ENCODE measurements at places on chromosomes 3 and 15.

GRCh38 chr3:186964616-186965015, 34.3 kb downstream of the ST6GAL1 start:
- no peak for DNase-seq

DNA sequence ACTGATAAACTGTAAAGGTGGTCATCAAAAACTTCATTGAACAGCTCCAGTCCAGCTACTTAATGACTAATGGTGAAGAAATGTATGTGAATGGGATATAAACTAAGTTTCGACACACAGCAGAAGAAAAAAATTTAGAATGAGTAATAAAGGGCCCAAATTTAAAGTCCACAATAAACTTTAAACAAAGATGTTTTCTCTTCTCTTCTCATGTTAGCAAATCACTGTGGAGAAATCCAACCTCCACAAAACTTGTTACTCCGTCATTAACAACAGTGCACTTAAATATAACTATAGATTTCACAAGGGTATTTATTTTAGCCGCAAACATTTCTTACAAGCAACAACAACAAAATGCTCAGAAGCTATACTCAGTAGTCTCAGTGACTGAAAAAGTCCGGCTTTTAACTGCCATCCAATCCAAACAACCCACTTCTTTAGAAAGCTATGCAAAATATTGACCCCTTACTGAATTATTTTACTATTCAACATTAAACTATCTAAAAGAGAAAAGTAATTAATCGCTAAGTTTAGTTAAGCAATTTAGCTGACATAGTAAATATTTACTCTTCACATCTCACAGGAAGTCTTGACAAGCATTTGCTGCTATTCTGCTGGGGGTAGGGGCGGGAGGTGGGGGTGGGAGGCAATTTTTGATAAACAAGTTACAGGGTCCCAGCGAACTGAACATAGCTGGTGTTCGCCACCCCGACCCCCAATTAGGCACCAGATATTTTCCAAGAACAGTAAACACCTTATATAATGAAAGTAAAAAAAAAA, 2.4 kb downstream of the IGF2BP2 start:
- no peak for DNase-seq

DNA sequence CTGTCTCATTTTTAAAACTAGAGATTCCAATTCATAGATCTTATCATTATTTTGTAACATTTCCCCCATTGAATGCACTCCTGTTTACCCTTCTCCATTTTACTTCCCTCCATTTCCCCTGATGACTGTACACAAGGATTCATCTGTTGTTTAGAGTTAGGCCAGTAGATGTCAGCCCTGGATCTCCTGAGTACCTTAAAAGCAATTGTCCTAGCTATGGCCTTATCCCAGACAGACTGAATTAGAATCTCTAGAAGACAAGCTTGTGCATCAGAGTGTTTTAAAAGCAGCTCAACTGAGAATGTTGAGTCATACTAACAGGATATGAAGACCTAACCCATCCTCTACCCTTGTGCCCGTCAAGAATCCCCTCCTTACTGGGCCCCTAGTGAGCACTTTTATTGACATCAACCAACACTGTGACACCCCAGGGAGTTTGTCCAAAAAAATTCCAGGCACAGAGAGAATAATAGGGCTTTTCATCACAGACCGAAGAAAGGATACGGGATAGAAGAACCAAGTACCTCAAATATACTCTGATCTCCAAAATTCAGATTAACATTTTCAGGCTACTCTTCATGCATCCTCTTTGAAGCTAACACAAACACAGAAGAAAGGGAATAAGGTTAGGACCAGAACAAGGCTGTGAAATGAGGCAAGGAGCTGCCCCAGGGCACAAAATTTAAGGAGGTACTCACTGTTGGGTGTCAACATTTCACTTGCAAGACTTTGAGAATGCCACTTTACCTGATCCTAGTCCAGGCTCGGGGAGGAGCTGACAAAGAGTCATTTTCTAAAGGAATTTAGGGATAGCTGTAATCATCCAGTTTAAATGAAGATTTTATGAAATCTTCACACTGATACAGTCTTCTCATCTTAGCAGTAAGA, 17.1 kb downstream of the ZBED2 start:
- DNase-seq: no peak

- DNase-seq: no peak
Measured at GRCh38 chr15:95912728-95913127, 417.8 kb upstream of the NR2F2 start.

DNA sequence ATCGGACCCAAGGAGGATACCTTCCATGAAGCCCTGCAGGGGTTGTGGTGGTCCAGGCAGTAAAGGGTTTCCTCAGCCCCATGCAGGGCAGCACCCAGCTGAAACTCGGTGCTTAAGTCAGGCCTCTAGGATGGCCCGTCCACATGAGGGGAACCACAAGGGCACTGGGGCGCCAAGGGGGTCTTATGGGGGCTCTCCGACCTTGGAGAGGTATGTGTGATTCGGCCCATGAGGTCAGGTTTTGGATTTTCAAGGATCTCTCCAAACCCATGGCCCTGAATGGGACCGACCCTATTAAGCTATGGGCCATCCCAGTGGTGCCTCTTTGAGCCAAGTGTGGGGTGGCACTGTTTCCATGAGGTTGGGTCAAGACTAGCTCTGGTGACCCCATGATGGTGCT, 233.3 kb downstream of the SNRPN start:
- DNase-seq: no peak

DNA sequence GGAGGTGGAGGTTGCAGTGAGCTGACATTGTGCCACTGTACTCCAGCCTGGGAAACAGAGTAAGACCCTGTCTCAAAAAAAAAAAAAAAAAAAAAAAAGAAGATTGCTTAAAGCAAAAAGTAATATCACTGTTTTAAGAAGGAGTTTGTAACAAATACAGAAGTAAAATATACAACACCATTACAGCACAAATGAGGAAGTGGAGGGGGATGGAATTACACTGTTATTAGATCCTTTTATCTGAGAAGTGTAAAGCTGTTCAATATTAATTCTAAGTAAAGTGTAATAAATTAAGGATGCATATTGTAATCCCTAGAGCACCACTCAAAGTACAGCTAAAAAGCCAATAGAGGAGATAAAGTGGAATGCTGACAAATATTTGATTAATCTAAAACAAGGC, 47.0 kb upstream of the SNRPA1 start:
- DNase-seq: no peak

- no peak for DNase-seq
Measured at GRCh38 chr15:74573987-74574386, 33.0 kb downstream of the ARID3B start.

- no peak for DNase-seq
Measured at GRCh38 chr3:43448098-43448497, 161.8 kb downstream of the SNRK start.

DNA sequence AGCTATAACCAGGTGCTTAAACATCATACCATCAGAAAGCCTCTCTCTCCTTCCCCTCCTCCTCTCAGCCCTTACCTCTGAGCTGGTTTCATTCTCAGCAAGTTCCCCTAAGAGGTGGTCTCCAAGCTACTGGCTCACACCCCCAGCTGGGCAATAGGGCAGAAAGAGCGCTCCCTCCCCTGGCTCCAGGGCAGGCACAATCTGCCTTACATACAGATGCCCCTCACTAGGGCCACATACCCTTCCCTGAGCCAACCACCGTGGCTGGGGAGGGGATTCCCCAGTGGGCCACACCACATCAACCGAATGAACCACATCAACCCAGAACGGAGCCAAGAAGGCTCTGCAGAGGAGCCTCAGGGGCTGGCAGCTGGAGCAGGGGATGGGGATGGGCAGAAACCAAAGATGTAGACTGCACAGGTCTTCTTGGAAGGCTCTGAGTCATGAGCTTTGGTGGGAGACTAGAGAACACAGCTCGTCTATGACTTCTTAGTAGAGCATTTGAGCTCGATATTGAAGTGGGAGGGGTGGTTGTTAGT, 4.6 kb upstream of the FBLN2 start:
- DNase-seq: no peak

- no peak for DNase-seq
Measured at GRCh38 chr3:65979731-65980130, 59.0 kb downstream of the MAGI1 start.

DNA sequence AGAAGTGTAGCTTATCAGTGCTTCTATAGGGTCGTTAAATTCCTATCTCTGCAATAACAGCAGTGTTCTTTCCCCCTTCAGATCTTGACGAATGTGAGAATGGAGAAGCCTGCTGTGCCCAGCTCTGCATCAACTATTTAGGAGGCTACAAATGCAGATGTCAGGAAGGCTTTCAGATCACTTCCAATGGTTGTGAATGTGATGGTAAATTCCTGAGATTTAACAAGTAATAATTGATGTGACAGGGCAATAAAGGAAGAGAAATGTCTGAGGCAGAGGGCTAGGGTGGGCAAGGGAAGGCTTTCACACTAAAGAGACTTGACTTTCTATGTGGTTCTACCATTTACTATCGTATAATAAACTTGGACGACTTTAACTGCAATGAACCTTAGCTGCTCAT, 711.7 kb upstream of the GOLIM4 start:
- no peak for DNase-seq

DNA sequence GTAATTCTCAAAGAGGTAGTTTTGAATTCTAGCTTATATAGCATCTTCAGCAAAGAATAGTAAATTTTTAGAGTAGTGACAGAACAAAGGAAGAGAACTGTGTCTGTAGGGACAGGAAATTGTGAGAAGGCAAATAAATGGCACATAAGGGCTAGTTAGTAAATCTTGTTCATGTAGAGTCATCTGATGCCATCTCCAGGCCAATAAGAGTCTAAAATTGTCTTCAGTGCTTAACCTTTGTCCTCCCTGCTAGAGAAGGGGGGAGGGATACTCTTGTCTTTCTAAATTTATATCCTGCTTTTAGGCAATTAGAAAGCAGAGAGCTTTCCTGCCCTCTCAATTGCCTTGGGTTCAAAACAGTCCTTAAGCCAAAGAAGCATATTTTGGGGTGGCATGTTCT, 87.0 kb upstream of the DNAJC19 start:
- no peak for DNase-seq

- DNase-seq: no peak
Measured at GRCh38 chr3:22089284-22089683, 338.3 kb upstream of the ZNF385D start.

DNA sequence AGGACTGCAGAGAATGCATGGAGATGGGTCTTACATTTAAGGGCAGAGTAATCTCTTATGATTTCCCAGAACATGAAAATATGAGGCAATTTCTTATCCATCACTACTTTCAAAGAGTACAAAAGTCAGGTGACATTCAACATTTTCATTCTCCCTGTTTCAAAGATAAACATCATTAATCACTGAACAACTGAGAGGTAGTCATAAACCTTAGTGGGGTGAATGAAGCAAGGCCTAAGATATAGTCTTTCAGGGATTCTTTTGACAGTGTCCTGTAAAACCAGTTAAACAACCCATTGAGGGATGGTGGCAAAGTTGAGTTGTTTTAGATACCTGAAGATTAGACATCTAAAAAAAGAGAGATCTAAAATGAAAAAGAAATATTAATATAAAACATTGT, 271.6 kb upstream of the CBLB start:
- DNase-seq: no peak

GRCh38 chr15:100949691-100950090, 30.5 kb downstream of the LRRK1 start:
- no peak for DNase-seq

DNA sequence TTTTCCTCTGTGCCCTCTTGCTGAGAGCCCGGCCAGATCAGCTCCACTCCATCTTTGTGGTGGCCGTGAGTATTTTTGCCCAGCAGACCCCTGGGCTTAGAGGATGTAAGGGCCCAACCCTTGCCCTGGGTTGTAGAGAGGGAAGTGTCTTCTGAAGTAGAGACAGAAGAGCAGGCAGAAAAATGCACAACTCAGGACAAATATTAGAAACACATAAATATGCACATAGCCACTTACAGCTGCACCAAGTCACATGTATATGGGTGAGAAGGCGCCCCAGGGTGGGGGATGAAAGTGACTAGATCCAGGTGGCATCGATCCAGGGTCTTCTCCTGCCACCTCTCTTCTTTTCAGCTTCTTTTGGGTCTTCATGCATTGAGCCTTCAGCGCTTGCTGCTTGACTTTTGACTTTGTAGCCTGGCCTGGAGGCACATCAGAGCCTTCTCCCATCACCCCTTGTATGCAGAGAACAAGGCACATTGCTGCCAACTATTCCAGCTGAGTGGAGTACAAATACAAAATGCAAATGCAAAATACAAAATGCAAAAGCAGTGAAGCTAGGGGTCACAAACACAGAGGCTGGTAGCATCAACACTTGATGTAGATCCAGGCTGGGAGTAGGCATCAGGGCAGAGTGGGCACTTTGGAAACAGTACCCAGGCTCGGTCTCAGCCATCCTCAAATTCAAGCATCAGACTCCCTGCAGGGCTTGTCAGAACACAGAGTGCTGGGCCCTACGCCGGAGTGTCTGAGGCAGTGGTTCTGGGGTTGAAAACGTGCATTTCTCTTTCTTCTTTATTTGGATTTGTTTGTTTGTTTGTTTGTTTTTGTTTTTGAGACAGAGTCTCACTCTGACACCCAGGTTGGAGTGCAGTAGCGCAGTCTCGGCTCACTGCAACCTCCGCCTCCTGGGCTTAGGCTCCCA, 133.0 kb downstream of the ASB7 start:
- DNase-seq: no peak

- peak; percentile 42 for DNase-seq
Measured at GRCh38 chr15:78811124-78811824, at the start of gene ADAMTS7. TSS of gene ADAMTS7 (minus strand) at chr15:78811464. CDS start at chr15:78811220, 244 bp downstream.

DNA sequence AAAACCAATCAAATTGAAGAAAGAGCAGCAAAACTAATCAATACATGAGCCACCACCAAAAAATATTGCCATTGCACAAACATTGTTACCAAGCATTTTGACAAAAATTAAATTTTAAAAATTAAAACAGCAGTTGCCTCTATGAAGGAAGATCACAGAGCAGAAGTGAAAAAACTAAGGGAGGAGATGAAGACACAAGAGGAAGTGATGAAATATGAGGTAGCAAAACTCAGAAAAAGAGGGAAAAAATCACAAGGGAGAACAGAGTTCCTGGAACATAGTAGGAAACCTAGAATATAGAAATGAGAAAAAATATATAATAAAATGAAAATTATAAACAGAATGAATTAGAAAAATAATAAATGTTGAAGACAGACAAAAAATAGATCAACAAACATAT, 7.3 kb upstream of the SERPINI2 start:
- no peak for DNase-seq

DNA sequence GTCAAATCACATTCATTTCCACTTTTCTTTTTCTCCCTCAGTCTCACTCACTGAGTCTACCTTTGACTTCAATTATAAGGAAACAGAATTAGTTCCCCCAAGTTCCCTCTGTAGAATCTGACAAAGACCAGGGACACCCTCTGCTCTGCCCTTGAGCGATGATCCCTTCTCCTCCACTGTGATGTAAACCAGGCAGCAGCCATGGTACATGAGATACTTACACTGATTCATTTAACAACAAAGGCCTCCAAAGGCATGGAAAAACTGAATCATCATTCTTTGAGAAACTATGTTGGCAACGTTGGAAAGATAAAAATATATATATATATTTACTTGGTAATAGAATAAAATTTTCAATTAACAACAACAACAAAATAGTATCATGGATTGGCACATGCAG, 84.1 kb downstream of the P3H2 start:
- no peak for DNase-seq

GRCh38 chr3:59839810-59840515, 790.1 kb upstream of the CFAP20DC start:
- DNase-seq: no peak

- no peak for DNase-seq
Measured at GRCh38 chr3:111747490-111747889, 111.6 kb upstream of the PHLDB2 start.
